SK-N-SH treated with all-trans-retinoic acid at 6 μM for 48 hours (cell line): ENCODE measurements at places on chromosomes 4 and X.

DNA sequence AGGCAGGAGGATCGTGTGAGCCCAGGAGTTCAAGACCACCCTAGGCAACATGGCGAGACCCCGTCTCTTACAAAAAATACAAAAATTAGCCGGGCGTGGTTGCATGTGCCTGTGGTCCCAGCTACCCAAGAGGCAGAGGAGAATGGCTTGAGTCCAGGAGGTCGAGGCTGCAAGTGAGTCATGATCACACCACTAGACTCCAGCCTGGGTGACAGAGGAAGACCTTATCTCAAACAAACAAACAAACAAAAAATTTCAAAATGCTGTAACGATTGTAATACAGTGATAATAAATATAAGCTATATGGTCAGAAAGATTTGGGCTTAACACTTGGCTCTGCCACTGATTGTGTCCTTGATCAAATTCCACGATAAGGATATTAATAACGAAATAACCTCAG lies 24.2 kb downstream of the SLC25A4 start:
- ATAC-seq, result no peak

DNA sequence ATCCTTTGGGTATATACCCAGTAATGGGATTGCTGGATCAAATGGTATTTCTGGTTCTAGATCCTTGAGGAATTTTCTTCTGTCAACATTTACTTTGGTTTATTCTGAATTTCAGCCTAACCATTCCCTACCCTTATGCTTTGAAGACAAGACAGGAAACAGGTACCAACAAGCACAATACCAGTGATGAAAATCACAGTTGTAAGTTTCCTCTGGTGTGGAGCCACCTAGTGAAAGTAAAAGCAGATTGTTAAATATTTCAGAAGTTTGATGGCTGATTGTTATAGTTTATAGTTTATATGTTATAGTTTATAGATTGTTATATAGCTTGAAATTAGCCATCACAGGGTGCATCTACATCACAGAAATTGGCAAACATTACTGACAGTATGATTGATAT lies 104.5 kb upstream of the AGA start:
- no peak for ATAC-seq

DNA sequence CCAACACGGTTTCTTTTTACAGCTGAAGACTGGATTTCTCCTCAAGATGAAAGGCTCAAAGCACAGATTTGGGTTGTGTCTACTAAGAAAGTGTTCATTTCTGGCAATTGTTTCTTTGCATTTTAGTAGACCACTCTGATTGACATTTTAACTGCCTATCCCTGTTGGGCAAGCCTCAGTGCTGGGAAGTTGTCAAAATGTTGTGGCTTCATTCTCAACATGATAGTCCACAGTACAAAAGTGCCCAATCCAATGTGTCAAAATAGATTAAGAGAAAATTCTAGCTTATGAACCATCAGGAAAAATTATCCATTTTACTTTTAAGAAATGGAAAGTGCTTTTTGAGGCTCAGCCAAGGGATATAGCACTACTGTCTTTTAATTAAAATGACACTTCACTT lies 323.9 kb upstream of the PRPS2 start:
- ATAC-seq, result no peak

DNA sequence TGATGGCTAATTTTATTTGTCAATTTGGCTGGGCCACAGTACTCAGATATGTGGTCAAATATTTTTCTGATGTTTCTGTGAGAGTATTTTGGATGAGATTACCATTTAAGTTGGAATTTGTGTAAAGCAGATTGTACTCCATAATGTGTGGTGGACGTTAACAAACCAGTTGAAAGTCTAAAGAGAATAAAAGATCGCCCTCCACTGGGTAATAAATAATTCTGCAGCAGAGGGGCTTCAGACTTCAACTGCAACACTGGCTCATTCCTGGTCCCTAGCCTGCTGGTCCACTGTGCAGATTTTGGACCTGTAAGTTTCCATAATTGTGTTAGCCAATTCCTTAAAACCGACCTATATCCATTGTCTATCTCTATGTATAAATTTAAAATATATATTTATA lies 540.3 kb downstream of the PCDH18 start:
- no peak for ATAC-seq

GRCh38 chr4:38161208-38162113 lies 201.3 kb downstream of the PTTG2 start:
- ATAC-seq, result peak; percentile 45

DNA sequence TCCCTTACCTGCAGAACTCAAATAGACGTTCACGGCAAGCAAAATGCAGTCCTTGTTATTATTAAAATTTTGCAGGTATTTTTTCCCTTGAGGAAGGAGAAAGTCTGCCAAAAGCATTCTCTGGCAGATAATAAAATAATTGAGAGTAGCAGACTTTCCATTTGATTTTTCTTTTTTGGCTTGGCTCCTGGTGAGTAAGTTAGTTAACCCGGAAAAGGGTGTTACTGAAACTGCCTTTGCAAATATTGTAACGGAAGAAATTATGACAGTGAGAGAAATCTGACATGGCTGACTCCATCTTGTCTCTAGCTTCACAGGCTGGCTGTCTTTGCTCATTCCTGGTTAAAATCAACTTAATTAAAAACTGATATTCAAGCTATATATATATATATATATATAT lies 100.5 kb downstream of the GPR143 start:
- ATAC-seq, result no peak

GRCh38 chr4:183071222-183071621 lies 27.8 kb upstream of the WWC2 start:
- no peak for ATAC-seq

DNA sequence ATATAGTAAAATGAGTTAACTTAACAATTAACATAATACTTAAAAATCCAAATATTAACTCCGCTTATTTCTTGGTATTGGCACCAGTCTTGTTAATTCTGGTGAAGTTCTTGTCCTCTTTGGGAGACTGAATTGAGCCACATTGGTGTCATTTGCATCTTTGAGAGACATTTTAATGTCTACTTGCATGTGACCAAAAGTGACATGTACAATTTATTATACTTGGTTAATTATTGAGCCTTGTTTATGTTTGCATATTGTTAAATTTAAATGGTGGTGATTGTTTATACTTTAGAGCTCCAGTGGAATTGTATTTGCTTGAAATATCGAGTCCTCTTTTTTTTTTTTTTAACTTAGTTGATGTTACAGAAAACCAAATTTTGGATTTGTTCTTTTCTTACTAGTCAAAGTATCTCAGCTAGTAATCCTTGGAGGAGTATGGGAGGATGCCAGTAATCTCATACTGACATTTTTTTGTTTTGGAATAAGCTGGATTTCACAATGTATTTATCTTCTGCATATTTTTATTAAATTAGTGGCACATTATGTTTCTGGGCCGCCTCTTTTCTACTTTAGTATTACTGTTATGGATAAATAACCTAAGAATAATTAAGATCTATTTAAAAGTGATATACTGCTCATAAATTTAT lies 3.9 kb downstream of the SPCS3 start:
- no peak for ATAC-seq

GRCh38 chr4:68359508-68359907 lies 9.6 kb upstream of the YTHDC1 start:
- no peak for ATAC-seq

- ATAC-seq, result peak; percentile 85
Measured at GRCh38 chrX:129931411-129932015, 25.5 kb downstream of the UTP14A start.

GRCh38 chrX:129540722-129541184 lies 694 bp downstream of the OCRL start:
- ATAC-seq, result peak; percentile 66

- no peak for ATAC-seq
Measured at GRCh38 chr4:42498040-42498439, 100.8 kb downstream of the SHISA3 start.

DNA sequence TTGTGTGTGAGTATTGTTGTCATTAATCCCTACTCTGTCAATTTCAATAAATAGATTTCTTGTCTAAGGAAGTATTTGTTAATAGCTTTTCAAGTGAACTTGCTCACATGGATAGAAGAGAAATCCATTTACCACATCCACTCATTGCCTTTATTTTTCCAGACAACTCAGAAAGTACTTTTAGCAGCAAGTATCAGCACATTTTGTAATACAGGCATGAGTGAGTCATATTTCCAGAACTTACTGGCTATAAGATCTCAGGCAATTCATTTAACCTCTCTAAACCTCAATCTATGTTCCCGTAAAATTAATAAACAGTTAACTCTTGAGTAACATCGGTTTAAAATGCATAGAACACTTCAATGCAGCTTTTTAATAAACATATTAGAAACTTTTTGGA lies 317.9 kb upstream of the PCDH7 start:
- no peak for ATAC-seq

- ATAC-seq, result peak; percentile 84
Measured at GRCh38 chrX:103918050-103918449, 44.4 kb upstream of the TMSB15B start.

DNA sequence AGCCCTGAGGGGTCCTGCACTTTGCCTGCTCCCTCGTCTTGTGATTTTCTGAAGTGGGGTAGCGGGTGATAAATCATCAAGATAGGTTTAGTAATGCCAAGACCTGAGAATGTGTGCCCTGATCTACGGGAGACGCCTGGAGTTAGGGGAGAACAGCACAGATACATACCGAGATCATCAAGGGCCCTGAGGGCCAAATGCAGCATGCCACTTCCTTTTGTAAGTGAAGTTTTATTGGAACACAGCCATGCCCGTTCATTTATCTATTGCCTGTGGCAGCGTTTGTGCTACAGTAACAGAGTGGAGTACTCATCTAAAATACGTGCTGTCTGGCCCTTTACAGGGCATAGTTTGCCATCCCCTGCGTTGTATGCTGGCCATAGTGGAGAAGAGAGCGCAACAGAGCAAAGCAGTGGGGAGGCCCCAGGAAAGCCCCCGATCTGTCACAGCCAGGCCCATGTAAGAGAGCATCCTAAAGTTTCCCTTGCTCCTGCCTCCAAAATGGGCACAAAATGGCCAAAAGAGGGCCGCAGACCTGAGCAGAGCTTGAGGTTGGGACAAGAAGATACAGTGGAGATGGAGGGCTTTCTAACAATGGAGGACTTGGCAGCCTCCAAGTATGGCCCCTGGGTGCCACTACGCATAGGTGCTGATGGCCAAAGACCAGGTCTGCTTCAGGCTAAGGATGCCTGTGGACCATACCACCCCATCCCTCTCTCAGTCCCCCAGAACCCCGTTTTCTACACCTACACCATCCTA lies 167.0 kb downstream of the SMIM20 start:
- no peak for ATAC-seq

DNA sequence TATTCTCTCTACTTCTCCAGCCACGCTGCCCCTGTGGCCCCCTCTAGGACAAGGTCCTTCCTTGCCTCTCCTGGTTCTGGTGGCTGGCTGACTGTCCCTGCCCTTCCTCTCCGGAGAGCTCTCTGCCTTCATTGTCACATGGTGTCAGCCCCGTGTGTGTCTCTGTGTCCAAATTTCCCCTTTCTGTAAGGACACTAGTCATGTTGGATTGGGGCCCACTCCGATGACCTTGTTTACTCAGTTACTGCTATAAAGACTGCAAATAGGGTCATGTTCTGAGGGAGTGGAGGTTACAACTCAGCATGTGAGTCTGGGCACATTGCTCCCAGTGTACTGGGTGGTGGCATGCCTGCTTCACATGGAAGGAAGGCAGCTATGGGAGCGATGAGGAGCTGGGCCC lies 129.5 kb upstream of the PSAPL1 start:
- ATAC-seq, result no peak

GRCh38 chr4:159010563-159011260 lies 92.2 kb upstream of the RAPGEF2 start:
- ATAC-seq, result no peak

- ATAC-seq, result no peak
Measured at GRCh38 chrX:29468911-29469494, 746.4 kb upstream of the MAGEB2 start.

GRCh38 chrX:41981481-41982013 lies 58.2 kb upstream of the CASK start:
- ATAC-seq, result no peak

- ATAC-seq, result no peak
Measured at GRCh38 chr4:176425035-176425434, 105.3 kb downstream of the SPCS3 start.

GRCh38 chrX:725971-726370 lies 95.4 kb downstream of the SHOX start:
- ATAC-seq, result no peak

GRCh38 chr4:172957216-172957615 lies 211.4 kb upstream of the GALNT7 start:
- ATAC-seq, result no peak

GRCh38 chrX:121407627-121408026 lies 360.2 kb downstream of the GLUD2 start:
- ATAC-seq, result no peak

DNA sequence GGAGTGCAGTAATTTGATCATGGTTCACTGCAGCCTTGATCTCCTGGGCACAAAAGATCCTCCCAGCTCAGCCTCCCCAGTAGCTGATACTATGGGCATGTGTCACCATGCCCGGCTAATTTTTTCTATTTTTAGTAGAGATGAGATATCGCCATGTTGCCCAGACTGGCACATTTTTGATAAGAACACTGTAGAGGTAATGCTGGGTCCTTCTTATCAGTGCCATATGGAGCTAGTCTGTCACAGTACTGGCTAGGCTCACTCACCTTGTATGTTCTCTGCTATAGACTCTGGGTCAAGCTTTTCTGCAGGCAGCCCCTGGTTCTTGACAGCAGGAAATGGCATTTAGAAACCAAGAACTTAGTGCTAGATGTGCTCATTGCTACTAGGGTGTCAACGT lies 53.9 kb downstream of the BCOR start:
- no peak for ATAC-seq

- ATAC-seq, result no peak
Measured at GRCh38 chr4:85939595-85939994, 420.3 kb downstream of the MAPK10 start.

GRCh38 chr4:30461218-30461617 lies 259.0 kb upstream of the PCDH7 start:
- ATAC-seq, result no peak

DNA sequence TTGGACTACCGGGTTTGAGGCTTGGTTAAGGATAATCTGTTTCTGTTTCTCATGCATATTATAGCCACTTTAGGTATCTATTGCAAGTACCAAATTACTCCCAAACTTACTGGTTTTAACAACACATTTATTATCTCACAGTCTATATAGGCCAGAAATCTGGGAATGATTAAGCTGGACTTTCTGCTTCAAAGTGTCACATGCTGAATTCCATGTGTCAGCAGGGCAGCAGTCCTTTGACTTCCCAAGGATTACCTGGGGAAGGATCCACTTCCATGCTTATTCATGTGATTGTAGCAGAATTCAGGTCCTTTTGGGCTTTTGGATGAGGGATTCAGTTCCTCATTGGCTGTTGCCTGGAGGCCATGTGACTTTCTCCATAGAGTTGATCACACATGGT lies 349.0 kb upstream of the TRAM1L1 start:
- ATAC-seq, result 0 out of 3 replicates have a peak, but pooled peaks have one; percentile 16

- peak; percentile 2; the same call in 2 of the 3 replicates for ATAC-seq
Measured at GRCh38 chr4:84496706-84497503, 2.2 kb downstream of the NKX6-1 start.

- ATAC-seq, result peak; percentile 94
Measured at GRCh38 chr4:77385124-77385969, 220.3 kb upstream of the CXCL13 start.

DNA sequence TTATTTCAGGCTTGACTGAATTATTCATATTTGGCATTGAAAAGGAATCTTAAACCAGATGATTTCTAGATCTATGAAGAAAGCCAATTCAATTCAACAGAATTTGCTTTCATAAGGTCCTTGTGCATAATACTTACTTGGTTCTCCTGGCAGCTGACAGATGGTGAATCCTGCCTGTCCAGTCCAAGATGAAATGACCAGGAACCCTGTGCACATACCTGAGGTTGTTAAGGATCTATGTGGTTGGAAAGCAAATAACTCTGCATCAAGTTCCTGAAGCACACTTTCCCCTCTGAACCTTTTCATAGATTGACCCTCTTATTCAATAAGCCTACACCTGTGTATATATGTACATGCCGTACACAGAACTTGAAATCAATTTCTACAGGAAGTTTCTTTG lies 562.7 kb downstream of the PPARGC1A start:
- ATAC-seq, result no peak
